ENCODE measurements at places on chromosomes 3 and 15.

DNA sequence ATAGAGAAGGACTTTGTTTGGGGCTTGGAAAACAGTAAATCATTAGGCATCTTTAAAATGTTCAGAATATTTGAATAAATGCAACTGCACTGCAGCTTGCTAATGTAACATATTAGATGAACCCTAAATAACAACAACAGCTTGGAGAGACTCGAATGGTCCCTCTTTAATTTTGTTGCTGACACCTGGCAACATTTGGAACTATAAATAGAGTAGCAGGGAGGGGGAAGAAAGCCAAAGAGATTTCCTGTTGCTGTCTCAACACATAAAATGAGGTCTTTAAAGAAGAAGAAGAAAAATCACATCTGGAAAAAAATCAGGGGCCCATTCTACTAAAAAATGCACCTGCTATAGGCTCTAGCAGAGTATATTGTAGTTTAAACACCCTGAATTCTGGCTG, 49.9 kb upstream of the DPPA4 start:
- no peak for DNase-seq

DNA sequence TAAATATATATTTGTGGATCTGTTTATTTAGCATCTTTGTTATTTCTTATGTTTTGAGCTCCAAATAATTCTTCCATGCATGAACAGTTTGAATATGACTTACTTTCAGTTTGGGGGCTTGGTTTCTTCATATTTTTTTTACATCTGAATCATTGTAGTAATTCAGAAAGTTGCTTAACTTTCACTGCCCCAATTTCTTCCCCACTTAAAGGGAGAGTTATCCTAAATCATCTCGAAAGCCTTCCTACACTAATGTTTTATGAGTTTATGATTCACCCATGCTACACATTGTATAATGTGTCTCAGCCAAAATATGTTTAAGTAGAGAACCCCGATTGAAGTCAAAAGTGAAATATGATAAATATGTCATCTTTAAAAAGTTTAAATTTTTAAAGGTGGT, 47.8 kb downstream of the SPRED1 start:
- DNase-seq = no peak

GRCh38 chr3:30232142-30232541, 374.3 kb upstream of the TGFBR2 start:
- no peak for DNase-seq

DNA sequence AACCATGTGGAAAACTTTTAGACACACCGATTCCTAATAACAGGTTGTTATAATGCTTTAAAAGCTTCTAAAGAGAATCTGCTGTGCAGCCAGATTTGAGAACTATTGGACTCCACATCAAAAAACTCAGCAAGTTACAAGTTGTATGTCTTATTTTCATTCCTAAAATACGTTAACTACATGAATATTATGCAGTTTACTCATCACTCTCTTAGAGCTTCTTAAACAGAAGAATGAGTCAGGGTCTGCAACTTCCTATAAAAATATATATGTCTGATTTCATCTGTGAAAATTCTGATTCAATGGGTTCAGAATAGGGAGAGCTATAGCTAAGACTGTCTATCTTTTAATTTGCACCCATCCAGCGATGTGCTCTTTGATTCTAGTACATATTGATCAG, 244.2 kb upstream of the EPHA3 start:
- DNase-seq = no peak

GRCh38 chr3:197464794-197465193, 91.0 kb downstream of the BDH1 start:
- DNase-seq = no peak

DNA sequence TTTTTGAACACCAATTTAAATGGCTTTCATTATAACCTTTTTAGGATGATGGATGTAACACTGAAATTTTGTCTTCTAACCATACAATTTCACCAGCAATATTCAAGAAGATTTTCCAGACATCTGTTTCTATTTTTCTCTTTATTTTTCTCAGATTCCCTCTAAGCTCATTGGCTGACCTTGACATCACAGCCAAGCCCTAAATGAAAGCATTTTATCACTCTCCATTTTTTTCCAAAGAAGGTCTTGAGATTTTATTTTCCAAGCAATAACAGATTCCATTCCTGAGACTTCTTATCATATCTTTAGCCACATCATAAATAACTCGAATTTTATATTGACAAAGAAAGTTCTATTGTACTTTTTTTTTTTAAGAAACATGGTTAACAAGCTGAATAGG, 392.6 kb upstream of the THBS1 start:
- no peak for DNase-seq
